ENCODE measurements at places on chromosomes 2 and 18. TPM values are rescaled to one million over a fixed set of nuclear protein-coding genes. Genes with fewer than 3 reads are reported as not detected.

KCNK3 gene
- 0.46 TPM for total RNA-seq

NTSR2 gene
- not detected for total RNA-seq

GTF3C2 gene
- 35.8 TPM for total RNA-seq

SMIM21 gene
- total RNA-seq = not detected

IMPA2 gene
- total RNA-seq = 1.2 TPM

LCT gene
- not detected for total RNA-seq

OSBPL1A gene
- total RNA-seq = 19.3 TPM

RAX gene
- not detected for total RNA-seq

AQP12B gene
- total RNA-seq = not detected

ERBB4 gene
- total RNA-seq = 0.42 TPM

IL1A gene
- 86.3 TPM for total RNA-seq

APCDD1 gene
- not detected for total RNA-seq

FAHD2B gene
- total RNA-seq = 9.8 TPM

TBC1D8 gene
- 0.32 TPM for total RNA-seq

DHRS9 gene
- total RNA-seq = 0.09 TPM

RSAD2 gene
- total RNA-seq = 0.30 TPM

SH3RF3 gene
- total RNA-seq = 3.4 TPM

MATN3 gene
- total RNA-seq = 3.0 TPM

CABLES1 gene
- total RNA-seq = 2.7 TPM

PLA2R1 gene
- total RNA-seq = 8.0 TPM

COL4A4 gene
- total RNA-seq = 0.28 TPM

FAM124B gene
- 0.30 TPM for total RNA-seq

GPR55 gene
- total RNA-seq = not detected

CDCA7 gene
- total RNA-seq = 8.8 TPM

NEU4 gene
- 0.18 TPM for total RNA-seq

FSHR gene
- not detected for total RNA-seq

PLEK gene
- under 0.01 TPM for total RNA-seq

GRP gene
- total RNA-seq = not detected
